Activated CD8-positive, alpha-beta memory T cell treated with anti-CD3 and anti-CD28 coated beads, Interleukin-2, amount 10 ng/mL, durations not matched to agents 7 days and 5 days (primary cell): ENCODE measurements at places on chromosomes 6 and 20.

DNA sequence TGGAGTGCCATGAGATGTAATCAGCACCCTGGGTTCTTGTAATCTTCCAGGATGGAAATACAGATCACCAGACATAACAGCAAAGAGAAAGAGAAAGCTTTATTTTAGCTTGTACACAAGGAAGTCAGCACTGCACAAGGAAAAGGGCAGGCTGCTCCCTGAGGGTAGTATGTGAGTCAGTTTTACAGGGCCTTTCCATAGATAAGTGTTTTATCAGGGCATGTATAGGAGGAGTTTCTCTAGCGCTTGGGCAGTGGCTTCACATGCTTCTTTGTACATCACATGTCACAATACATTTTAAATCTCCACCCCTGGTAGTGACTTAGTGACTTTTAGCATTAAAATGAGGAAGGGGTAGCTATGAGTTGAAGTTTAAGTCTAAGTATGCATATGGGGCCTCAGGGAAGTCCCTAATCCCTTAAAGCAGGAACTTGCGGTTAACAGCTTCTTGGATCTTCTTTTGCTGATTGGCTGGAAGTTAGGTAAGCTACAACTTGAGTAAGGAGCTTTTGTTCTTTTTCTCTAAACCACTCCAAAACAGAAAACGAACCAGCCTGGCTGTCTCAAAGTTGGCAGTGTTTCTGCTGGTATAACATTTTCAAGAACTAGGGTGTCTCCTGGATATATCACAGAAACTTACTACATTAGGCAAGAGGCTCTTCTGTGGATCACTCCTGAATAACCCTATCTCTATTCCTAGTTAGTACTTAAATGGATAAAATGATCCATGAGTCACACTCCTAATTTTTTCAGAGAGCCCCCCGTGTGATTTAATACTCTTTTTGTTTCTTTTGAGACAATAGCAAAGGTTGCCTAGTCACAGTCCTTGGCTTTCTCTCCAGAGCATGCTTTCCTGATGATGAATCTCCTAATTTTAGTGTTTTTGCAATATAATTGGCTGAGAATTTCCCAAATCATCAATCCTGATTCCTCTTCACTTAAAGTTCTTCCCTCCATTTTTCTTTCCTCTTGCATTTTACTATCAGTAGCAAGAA, 60.2 kb downstream of the MRAP2 start:
- DNase-seq: no peak

DNA sequence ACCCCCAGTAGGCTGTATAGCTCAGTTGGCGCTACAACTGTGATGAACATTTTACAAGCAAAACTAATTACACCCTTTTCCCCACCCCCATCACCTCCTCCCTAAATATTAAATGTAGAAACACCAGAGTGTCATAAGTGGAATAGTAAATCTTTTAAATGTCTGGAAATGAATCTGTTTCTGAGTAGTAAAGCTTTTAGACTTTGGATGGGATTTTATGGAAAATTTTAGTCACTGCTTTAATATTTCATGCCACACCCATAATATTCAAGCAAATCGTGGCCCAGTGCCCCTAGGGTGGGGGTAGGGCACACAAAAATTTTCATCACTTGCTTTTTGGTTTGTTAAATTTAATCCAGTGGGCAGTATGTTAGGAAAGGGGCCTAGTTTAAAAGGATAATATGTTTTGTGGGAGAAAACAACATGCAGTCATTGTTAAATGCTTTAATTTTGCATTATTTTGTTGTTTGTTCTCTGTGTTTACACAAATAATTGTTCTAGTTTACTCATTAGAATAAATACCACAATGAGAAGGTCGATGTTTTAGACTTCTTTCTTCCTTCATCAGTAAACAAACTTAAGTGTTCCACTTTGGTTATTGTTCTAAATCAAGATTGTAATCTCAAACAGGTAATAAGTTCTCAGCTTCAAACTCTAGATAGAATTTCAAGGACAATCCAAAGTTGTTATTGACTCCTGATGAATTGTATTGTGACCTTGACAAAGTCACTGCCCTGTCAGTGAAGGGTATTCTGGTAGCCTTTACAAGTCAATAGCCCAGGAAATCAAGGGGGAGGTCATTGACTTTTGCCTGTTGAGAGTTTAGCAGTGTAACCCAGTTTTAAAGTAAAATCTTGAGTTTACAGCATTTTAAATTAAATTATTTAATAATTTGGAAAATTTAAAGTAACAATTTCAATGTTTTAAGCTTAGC, 79.2 kb downstream of the CBFA2T2 start:
- DNase-seq: no peak

- no peak for DNase-seq
Measured at GRCh38 chr6:154786144-154786868, 53.1 kb downstream of the SCAF8 start.

DNA sequence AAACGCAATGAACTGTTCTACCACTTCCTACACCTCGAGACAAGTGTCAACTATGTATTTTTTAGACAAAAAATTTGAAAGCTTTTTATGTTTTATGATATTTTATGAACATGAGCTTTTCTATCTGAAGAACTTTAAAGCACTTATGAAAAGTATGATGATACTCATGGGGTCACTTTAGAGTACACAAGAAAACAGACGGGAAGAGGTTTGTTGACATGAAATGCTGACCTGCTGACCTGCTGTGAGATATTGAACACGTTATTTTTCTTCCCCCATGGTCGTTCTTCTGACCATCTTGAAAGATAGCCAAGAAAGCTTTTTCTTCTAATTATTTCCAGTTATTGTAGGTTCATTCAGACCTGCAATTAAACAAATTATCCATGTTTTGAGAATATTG, 63.1 kb downstream of the PLEKHG1 start:
- DNase-seq: no peak

DNA sequence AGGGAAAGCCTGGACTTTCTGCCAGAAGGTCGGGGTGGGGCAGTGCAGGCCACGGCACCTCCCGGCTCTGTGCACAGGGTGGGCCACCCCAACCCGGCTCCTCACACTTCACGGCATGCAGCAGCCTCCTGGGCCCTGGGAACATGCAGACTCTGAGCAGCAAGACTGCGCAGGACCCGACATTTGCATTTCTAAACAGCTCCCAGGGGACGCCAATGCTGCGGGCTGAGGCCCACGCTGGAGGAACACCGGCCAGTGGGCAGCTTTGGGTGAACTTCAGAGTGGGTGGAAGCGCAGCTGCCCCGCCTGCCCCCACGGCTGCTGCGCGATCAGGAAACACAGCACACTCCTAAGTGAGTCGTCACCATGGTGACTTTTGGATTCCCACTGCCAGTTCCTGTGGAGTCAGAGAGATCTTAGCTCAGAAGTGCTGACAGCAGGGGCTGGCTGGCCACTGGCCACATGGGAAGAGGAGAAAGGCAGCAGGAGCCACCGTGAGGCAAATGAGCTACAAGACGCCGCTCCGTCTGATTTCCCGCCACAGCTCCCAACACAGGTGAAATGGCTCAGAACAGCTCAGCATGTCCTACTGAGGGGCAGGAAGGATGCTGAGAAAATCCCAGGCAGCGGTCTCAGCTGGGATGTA, 52.1 kb downstream of the RNASET2 start:
- DNase-seq: no peak

GRCh38 chr6:107769053-107769658, 55.0 kb downstream of the SCML4 start:
- no peak for DNase-seq

GRCh38 chr6:144066741-144067484, 28.5 kb downstream of the SF3B5 start:
- peak; percentile 56 for DNase-seq

GRCh38 chr20:23602241-23602640, 3.5 kb downstream of the CST9 start:
- DNase-seq: no peak

DNA sequence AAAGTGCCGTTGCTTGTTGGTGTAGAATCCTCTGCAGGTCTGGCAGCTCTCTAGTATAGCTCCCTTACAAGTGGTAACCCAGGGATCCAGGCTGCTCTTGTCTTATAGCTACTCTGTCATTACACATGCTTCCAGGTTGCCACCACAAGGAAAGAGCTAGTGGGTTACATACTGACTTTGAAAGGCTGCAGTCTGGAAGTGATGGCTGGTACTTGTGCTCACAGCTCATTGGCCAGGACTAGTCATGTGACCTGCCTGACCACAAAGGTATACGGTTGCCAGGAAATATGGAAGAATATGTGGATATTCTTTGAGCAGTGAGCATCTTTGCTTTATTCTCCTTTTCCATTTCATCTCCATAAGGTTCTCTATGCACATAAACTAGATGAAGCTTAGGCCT, 46.0 kb downstream of the RREB1 start:
- peak; percentile 43 for DNase-seq

DNA sequence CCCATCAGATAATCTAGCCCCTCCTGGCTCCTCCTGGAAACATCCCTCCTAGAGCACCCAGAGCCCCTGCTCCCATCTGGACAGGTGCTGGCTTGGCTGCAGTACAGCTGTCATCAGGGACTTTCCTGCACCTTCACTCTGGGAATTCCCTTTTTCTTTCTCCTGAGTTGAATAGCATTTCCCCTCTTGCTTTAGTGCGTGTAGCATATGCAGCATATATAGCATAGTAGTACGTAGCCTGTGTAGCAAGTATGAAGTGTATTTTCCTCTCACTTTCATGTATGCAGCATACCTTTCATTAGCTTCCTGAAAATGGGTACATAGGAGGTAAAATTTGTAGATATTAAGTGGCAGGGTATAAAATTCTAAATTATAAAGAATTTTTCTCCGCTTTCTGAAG, 352.9 kb downstream of the ESR1 start:
- DNase-seq: no peak

DNA sequence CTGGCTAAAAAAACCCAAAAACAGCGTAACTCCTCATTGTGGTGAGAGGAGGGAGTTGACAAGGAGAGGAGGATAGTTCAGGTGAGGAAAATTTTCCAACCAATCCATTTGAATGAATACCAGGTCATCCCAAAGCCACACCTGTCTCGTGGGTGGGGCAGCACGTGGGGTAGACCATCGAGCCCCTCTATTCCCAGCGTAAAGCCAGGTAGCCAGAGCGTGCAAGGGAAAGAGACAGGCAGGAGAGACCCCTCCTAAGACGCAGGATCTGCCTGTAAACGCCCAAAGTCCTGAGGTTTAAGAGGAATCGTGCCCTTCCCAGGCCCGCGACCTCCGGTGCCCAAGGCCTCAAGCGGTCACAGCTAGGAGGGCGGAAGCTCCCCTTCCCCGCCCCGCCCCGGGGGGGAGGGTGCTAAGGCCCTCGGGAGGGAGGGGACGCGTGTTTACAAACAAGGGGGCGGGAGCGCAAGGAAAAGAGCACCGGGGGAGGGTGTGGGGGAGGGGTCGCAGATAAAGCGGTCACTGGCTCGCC, 712 bp downstream of the RXRB start:
- DNase-seq: peak; percentile 88

DNA sequence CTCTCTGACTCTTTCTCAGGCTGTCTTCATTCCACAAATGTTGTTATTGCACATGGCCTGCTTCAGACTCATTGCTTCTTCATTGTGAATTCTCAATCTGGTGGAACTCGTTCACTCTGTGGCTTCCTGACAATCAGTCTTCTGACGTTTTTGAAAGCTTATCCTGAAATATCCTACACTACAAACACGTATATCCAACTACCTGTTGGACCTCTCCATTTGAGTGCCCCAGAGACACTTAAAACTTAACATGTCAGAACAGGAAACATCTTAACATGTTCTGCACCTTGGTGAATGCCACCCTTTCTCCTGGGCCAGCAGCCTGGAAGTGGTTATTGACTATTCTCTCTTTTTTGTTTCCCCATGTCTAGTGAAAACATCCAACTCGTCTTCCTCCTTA, 50.8 kb downstream of the AIG1 start:
- no peak for DNase-seq

- DNase-seq: no peak
Measured at GRCh38 chr6:16754876-16755275, 6.4 kb downstream of the ATXN1 start.

GRCh38 chr6:125793863-125794262, 3.1 kb downstream of the NCOA7 start:
- DNase-seq: no peak

DNA sequence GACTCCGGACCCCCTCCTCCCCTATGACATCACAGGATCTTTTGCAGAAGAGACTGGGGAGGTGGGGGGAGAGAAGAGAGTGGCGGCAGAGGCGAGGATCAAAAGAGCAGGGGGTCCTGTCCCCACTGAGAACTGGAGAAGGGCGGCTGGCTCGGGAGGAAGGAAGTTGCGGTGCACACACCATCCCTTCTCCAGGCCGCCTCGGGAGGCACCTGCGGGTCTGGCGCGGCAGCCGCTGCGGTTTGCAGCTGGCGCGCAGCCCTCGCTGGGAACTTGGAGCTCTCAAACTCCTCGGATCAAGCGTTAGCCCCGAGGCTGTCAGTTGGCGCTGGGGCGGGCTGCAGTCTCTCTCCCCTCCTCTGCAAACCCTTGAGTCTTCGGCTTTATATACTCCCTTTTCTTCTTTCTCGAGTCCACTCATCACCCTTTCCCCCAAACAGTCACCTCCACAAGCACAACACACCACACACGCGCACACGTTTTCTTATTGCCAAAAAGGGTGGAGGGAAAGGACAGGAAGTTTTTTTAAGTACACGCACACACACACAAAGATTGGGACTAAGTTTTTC, 180.7 kb downstream of the TBXT start:
- no peak for DNase-seq

DNA sequence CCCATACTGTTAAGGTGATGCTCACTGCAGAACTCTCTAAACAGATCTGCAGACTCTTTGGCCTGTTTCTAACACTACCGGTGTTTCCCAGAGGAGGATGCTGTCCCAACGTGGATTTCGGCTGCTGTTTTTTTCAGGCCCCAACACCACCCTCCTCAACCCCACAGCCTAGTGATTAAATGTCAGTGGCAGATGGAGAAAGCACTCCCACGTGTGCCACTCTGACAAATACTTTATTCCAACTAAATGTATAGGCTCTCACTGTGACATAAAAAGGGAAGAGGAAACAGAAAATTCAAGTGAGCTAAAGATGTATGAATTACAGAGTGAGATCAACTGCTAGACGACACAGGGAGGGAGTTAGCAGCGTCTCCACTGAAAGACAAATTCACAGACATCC, 3.6 kb downstream of the TBC1D20 start:
- no peak for DNase-seq

DNA sequence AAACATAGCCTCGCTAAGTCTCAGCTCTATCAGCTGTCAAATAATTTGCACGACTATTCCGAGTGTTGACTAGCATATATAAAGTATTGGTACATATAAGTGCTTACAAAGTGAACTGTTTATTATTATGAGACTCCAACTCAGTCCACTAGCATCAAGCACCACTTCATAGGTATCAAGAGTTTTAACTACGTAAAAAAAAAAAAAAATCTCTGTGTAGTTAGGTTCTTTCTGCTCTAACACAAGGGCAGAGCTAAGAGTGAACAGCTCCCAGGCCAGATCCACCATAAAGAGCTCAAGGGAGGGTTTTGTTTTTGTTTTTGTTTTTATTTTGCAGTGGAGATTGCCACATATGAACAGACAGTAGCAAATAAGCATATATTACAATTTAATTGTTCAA, 309.8 kb upstream of the SGK1 start:
- DNase-seq: no peak

DNA sequence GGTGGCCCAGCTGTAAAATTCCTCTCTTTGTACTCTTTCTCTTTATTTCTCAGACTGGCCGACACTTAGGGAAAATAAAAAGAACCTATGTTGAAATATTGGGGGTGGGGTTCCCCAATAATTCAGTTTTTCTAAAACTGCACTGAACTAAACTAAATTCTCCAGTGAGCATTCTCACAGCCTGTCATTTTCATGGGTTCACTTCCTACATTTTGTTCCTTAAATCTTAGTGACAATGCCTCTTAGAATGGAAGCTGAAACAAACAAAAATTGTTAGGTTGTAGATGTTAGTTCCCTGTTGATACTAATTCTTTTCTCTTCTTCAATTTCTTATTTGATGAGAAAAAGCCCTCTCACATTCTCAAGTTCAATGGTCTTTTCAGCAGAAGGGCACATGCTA, 35.8 kb upstream of the IFNGR1 start:
- no peak for DNase-seq

GRCh38 chr6:46016063-46016608, 476 bp upstream of the CLIC5 start:
- no peak for DNase-seq
